Left colon (tissue), 2 donors: ENCODE measurements at places on chromosomes 2 and 18. TPM values are rescaled to one million over a fixed set of nuclear protein-coding genes. Genes with fewer than 3 reads are reported as not detected.
A peak's percentile ranks its signal among the peaks of the same experiment; 100 is the strongest.

DNA sequence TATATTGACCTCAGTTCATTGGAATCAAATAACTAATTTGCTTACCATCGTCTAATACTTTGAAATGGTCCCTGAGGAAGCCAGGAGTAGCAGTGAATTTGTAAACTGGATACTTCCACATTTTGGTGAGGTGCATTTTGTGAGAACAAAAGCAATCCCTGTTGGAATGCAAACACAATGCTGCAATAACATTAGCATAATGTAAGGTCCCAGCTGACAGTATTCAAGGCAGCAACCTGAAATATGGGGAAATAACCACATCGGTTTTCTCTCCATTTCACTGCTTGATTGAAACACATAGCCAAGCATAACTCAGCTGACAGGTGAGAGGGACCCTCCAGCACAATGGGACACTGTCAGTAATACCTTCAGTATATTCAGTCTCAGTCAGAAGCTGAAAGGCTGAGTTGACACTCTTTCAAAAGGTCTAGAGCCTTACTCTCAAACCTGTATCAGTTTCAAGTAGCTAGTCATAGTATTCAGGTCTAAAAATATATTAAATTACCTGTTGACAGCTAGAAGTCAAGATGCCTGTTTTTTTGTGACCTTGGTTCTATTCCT lies 1311.9 kb upstream of the NRXN1 start:
- no peak for DNase-seq

- no peak for DNase-seq
Measured at GRCh38 chr2:210663631-210664089, 107.3 kb downstream of the CPS1 start.

GRCh38 chr2:71379086-71379485 lies 47.5 kb downstream of the ZNF638 start:
- no peak for DNase-seq

DNA sequence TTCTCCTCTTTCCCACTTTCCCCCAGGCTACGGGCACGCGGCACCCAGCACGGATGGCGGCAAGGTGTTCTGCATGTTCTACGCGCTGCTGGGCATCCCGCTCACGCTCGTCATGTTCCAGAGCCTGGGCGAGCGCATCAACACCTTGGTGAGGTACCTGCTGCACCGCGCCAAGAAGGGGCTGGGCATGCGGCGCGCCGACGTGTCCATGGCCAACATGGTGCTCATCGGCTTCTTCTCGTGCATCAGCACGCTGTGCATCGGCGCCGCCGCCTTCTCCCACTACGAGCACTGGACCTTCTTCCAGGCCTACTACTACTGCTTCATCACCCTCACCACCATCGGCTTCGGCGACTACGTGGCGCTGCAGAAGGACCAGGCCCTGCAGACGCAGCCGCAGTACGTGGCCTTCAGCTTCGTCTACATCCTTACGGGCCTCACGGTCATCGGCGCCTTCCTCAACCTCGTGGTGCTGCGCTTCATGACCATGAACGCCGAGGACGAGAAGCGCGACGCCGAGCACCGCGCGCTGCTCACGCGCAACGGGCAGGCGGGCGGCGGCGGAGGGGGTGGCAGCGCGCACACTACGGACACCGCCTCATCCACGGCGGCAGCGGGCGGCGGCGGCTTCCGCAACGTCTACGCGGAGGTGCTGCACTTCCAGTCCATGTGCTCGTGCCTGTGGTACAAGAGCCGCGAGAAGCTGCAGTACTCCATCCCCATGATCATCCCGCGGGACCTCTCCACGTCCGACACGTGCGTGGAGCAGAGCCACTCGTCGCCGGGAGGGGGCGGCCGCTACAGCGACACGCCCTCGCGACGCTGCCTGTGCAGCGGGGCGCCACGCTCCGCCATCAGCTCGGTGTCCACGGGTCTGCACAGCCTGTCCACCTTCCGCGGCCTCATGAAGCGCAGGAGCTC lies 35.4 kb downstream of the KCNK3 start:
- DNase-seq, result no peak

DNA sequence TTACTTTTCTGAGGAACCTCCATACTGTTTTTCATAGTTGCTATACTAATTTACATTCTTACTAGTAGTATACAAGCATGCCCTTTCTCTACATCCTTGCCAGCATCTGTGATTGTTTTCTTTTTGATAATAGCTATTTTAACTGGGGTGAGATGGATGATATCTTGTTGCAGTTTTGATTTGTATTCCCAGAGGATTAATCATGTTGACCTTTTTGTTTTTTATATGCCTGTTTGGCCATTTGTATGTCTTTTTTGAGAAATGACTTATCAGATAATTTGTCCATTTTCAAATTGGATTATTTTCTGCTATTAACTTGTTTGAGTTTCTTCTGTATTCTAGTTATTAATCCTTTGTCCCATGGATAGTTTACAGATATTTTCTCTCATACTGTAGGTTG lies 141.5 kb downstream of the UBR3 start:
- no peak for DNase-seq

GRCh38 chr18:2451556-2451955 lies 119.7 kb downstream of the METTL4 start:
- DNase-seq, result no peak

DNA sequence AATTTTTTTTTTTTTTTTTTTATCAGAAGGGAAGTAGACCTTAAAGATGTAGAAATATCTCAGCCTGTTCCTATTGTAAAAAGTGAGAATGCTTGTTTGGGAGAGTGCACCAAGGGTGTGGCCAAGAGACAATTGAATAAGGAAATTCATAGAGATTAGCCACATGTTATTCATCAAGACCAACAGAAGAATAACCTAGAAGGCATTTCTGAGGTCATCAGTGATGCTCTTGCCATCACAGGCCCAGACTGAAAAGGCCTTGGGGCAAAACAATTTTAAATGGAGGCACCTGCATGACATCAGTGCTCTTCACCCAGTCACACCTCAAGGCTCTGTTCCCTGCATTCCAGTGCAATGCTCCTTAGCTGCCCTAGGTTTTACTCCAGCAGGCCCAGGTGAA lies 2043.3 kb upstream of the PIK3C3 start:
- no peak for DNase-seq

GRCh38 chr2:180010701-180011100 lies 3.6 kb upstream of the CWC22 start:
- no peak for DNase-seq

GRCh38 chr2:240955306-240956170 lies 42.9 kb upstream of the SNED1 start:
- no peak for DNase-seq

GRCh38 chr2:12669036-12669435 lies 47.7 kb upstream of the TRIB2 start:
- no peak for DNase-seq

DNA sequence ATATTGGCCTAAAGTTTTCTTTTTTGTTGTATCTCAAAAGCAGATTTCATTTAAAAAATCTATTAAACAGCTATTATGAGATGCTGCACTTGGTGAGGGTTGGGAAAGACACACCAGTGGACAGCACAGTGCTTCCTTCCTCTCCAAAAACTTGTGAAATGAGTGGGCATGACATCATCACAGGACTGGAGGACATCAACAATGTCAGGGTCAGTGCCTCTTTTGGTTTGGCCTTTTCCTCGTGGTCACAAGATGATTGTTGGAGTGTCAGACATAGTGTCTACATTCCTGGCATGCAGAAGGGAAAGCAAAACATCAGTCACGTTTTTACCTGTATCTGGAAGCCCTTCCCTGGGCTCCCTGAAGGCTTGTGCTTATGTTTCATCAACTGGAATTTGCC lies 49.6 kb downstream of the IL1R2 start:
- DNase-seq, result no peak

DNA sequence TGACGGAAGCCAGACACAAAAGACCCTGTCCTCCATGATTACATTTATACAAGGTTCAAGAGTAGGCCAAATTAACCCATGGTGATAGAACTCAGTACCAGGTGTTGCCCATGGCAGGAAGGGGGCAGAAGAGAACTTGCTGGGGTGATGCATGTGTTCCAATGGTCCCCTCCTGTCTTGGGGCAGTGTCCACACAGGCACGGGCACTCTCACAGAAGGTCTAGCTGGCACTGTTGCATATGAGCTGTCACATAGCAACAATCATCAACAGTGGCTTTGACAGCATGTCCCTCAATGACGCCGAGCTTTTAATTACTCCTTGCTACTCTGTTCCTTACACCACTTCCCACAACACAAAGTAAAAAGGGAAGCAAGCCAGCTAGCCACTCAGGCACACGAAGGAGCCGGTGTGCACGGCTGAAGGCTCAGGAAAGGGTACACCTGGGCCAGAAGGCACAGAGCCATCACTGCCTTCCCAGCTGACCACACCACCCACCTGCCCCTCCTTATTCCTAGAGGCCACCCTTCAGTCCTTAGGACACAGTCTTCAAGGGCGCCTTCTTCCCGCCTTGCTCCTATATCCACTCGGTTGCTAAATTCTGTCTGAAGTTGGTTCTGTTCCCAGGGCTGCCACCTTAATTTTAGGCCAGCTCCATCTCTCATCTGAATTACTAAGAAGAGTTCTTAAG lies 28.9 kb downstream of the RPL31 start:
- DNase-seq, result no peak

- no peak for DNase-seq
Measured at GRCh38 chr18:74840492-74841167, 243.0 kb downstream of the ZNF407 start.

- no peak for DNase-seq
Measured at GRCh38 chr18:76259711-76260110, 235.3 kb downstream of the ZNF516 start.

- DNase-seq, result peak; percentile 38
Measured at GRCh38 chr2:111534910-111535352, 349.1 kb downstream of the ANAPC1 start.

DNA sequence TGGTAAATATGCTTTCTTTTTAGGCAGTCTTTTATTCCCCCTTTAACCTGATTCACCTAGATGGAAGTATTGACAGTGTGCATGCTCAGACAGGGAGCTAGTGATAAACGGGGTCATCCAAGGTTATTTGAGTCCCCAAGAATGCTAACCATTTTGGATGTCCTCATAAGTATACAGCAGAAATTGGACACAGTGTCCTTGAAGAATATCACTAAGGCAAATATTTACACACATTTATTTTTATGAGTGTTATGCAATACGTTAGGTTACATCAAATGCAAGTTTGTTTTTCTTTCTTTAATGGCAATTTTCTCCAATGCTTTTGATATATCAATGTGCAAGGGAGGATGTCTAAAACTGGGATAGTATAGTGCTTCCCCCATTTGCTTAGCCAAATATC lies 23.6 kb downstream of the CNTNAP5 start:
- DNase-seq, result no peak

DNA sequence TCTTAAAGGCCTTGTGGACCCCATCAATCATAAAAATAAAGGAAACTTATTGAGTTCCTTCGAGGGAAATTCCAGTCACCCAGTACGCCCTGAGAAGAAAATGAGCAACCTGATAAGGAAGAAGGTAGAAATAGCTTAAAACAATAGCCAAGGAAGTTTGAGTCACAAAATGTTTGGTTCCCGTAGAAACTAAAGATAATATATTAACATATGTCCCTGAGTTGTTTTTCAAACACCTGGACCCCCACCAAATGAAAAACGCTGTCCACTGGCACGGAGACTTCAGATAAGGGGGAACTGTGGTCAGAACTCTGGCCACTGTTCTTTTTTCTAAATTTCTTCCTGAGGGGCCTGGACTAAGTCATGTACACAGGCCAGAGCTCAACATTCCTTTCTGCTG lies 669.1 kb downstream of the ADCYAP1 start:
- DNase-seq, result no peak

GRCh38 chr2:147923846-147924245 lies 79.0 kb downstream of the ACVR2A start:
- no peak for DNase-seq

DNA sequence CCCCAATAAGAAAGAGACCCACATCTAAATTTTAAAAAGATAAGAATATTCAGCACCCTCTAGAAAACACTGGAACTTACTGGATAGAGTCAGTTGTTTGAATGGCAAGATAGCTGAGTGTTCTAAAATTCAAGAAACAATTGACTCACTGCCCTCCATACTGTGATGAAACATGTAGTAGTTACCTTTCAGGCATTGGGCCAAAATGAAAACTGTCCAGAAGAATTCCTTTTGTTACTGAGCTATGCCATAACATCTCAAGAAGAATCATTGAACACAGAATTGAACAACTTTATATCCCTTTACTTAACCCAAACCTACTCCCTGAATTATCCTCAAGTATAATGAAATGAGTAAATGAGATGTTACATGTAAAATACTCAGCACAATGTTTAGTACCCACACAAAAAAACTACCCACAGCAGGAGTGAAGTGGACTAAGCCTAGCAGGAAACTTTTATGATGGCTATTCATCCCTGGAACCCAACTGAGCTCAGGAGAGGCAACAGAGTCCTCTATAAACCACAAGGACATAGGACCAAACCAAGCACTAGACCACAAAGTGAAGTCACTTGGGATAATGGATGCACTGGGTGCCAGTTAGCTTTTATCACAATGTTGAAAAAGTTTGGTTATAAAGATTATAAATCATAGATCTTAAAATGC lies 32.7 kb downstream of the RBM43 start:
- DNase-seq, result no peak

DNA sequence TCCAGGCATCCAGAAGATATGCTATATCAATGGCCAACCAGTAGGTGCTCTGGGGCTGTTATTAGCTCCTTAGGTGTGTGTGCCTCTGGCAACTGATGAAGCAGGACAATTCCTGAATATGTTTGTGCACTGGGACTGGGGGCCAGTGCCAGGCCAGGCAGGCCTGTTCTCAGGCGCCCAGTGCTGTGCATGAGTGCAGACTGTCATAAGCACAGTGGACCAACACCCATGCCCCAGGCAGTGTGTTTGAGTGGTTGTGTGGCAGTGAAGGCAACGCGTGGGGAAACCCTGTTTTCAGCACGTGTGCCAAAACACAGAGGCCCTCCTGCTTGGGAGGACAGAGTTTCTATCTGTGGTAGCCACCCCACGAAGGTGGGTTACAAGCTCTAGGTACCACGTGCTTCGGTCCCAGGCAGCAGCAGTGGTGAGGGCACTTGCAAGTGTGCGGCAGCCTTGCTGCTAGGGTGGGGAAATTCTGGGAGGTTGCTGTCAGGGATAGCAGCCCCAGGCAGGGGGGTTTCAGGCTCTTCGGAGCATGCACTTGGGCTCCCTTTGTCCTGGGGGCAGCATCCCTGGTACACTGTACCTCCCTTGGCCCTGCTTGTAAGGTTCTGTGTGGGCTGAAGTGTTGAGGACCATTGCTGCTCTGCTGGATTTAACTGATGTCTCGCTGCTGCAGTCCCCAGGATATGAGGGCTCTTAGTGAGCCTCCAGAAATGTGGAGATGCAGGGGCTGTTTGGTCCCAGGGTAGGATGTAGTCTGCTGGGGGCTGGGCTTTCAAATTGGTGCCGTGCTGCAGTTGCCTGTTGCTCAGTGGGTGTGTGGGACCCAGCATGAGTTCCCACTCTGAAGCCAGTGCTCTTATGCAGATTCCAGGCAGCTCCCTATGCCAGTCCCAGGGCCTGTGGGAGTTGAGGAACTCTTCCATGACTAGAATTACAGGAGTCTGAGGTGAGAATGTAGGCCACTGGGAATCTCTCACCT lies 280.9 kb downstream of the RPRM start:
- no peak for DNase-seq

Gene ABCG5
- total RNA-seq, result 0.09 TPM

Gene PARD3B
- 28.3 TPM for total RNA-seq

Gene SULT1C4
- 0.46 TPM for total RNA-seq

Gene UGT1A3
- total RNA-seq, result 3.0 TPM

Gene B3GNT7
- total RNA-seq, result 461 TPM

Gene TGFA
- total RNA-seq, result 30.5 TPM

Gene CHRNG
- total RNA-seq, result not detected

Gene GPR75
- 2.0 TPM for total RNA-seq

Gene GTF3C2
- 50.6 TPM for total RNA-seq

Gene CD8A
- total RNA-seq, result 3.2 TPM

Gene C2orf69
- total RNA-seq, result 13.8 TPM

Gene NXPH2
- not detected for total RNA-seq
